ENCODE measurements at places on chromosomes 2 and 18.

GRCh38 chr2:121776885-121777698 is 21.6 kb downstream of the TSN start:
- DNase-seq, result no peak

GRCh38 chr18:274313-274712 is 6.5 kb upstream of the THOC1 start:
- no peak for DNase-seq

DNA sequence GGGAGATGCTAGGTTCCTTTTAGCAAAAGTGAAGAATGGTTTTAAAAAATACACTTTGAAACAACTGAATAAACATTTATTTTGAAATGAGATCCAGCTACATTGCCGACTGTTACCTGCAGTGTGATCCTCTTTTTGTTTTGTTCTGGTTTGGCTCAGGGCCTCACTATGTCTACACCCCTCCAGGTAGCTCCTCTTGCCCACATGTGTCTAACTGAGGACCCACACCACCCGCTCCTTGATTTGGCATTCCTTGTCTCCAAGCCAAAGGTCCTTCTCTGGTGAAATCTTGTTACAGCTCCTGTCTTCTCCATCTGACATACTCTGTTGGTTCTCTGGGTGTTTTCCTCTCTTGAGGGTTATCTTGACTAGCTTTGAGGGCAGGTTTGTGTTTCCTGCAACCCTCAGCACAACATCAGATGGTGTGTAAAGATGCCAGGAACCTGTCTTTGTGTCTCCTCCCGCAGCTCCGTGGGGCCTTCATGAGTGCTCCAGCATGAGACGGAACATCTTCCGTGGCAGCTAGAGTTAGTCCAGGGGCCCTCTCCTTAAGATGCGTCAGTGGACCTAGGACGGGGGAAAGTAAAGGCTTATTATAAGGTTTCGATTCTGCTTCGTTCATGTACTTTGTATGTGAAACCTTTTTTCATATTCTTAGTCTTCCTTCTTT is 32.1 kb downstream of the MAP4K4 start:
- no peak for DNase-seq

GRCh38 chr2:104849618-104850141 is 4.2 kb upstream of the POU3F3 start:
- peak; percentile 30 for DNase-seq

- DNase-seq, result no peak
Observed at GRCh38 chr2:11566383-11566782, 32.5 kb downstream of the GREB1 start.

DNA sequence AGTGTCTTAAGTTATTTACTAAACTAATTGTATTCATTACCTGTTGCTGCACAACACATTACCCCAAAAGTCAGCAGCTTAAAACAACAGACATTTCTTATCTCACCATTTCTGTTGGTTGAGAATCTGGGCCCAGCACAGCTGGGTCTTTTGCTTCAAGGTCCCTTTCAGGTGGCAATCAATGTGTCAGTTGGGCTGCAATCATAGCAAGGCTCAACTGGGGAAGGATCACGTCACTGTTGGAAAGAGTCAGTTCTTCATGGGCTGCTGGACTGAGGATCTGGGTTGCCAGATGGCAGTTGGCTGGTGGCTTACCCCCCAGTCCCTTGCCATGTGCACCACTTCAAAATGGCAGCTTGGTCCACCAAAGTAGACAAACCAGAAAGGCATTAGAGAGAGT is 261.2 kb downstream of the SUCLG1 start:
- DNase-seq, result no peak

GRCh38 chr2:220876080-220876824 is 695.9 kb downstream of the EPHA4 start:
- DNase-seq, result no peak

GRCh38 chr2:64860276-64860885 is 128.8 kb upstream of the SLC1A4 start:
- DNase-seq, result no peak

GRCh38 chr2:170770008-170770605 is at the start of gene ERICH2:
TSS of gene ERICH2 (plus strand) at chr2:170770378. CDS start at chr2:170770682, 304 bp downstream.
- DNase-seq, result peak; percentile 5

DNA sequence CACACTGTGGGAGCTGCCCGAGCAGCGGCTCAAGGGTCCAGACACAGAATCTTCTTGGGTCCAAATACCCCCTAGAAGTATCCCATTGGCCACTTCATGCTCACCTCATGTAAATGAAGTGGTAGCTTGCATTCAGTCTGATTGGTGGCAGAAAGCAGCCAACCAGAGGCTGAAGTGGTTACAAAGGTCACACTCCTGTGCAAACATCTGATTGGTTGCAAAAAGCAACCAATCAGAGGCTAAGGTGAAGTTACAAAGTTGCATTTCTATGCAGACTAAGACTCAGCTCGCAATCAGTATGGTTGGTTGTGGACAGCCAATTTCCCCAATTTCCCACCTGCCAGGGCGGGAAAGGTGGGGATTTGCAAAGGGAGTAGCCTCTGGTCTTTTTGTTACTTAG is 94.3 kb downstream of the DGKD start:
- DNase-seq, result no peak

All from activated T-cell treated with anti-CD3 and anti-CD28 coated beads for 4 hours (primary cell).